Stimulated activated naive CD4-positive, alpha-beta T cell treated with Interleukin-2 at 50 U/mL for 16 hours (primary cell): ENCODE measurements at places on chromosomes 11 and 22.

- no peak for DNase-seq
Observed at GRCh38 chr11:6911948-6912347, 8.9 kb upstream of the OR2D3 start.

- no peak for DNase-seq
Observed at GRCh38 chr22:29700206-29700899, 19.4 kb upstream of the CABP7 start.

- DNase-seq = no peak
Observed at GRCh38 chr11:128715691-128716561, 22.1 kb downstream of the FLI1 start.

DNA sequence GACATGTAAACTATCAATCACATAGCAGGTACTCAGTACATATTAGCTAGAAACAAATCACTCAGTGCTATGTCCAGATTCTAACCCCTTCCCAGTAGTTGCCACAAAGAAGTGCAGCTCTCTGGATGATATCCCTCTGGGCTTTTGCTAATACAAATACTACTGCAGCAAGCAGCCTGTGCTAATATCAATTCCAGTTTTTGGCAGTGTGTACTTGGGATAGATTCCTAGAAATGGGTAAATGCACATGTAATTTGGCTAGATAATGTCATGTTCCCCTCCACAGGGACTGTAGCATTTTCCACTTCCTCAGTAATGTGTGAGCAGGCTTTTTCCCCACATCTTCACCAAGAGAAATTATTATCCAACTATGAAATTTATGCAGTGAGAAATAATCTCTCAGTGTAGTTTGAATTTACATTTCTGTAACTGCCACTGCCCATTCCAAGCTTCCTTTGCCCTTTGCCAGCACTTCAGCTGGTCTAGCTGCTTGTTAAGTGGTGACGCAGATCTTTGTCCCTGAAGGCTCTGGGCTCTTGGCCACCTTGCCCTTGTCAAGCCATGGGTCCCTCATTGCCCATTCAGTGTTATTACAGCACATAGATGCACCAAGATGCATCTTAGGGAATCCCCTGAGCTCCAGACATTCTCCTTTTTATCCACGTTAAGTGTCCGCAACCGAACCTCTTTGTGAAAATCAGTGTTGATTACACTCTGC lies 107.1 kb upstream of the CLPB start:
- DNase-seq = no peak

- DNase-seq = no peak
Observed at GRCh38 chr11:17544181-17544622, at the start of gene USH1C. USH1C (minus strand) TSS chr11:17544416; CDS start chr11:17544307, 109 bp downstream.

DNA sequence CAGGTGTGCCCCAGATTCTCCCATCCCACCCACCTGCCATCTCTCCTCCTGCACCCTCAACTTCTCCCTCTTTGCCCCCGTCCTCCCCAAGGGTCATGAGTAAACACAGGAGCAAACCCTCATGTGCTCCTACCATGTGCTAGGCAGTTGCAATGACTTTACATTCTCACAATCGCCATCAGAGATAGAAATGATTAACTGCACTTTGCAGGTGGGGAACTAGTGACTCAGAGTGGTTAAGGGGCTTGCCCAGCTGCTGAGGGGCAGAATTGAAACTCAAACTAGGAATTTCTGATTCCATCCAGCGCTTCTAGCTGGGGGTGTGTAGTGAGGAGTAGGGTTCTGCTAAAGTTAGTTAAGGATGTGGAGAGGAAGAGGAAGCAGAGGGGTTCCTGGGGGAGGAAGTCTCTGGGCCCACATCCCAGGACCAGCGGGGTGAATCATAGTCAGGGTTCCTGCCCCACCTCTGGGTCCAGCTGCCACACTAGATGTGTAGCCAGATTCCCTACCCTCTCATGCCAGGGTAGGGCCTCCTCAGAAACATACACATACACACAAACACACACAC lies 16.0 kb upstream of the PRG2 start:
- DNase-seq = peak; percentile 43

- DNase-seq = no peak
Observed at GRCh38 chr22:27019827-27020226, 362.4 kb downstream of the MIAT start.

- no peak for DNase-seq
Observed at GRCh38 chr11:12808519-12808918, 134.3 kb downstream of the TEAD1 start.

GRCh38 chr22:20738394-20739089 lies 35.4 kb upstream of the SERPIND1 start:
- DNase-seq = no peak

DNA sequence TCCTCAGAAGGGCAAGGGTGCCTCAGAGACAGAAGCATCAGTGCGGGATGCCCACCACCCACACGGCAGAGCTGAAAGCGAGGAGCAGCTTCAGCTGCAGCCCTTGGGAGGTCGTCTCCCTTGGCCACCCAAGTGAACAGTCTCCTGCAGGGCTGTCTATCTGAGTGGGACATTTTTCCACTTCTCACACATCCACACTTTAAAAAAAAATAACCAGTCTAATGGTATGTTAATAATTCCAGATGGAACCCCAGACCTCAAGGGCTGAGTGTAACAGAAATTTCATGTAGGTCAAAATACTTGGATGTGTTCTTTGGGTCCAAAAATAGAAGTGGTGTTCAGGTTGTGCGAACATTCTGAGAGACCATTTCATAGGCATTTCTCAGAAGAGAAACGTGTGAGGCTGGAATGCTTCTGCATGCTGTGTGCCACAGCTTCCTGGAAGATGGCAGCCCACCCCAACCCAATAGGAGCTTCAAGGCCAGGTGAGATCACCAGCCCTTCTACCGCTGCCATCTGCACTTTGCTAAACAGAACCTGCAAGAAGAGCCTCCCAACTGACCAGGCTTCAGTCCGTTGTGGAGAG lies 623.2 kb downstream of the OPCML start:
- DNase-seq = no peak

DNA sequence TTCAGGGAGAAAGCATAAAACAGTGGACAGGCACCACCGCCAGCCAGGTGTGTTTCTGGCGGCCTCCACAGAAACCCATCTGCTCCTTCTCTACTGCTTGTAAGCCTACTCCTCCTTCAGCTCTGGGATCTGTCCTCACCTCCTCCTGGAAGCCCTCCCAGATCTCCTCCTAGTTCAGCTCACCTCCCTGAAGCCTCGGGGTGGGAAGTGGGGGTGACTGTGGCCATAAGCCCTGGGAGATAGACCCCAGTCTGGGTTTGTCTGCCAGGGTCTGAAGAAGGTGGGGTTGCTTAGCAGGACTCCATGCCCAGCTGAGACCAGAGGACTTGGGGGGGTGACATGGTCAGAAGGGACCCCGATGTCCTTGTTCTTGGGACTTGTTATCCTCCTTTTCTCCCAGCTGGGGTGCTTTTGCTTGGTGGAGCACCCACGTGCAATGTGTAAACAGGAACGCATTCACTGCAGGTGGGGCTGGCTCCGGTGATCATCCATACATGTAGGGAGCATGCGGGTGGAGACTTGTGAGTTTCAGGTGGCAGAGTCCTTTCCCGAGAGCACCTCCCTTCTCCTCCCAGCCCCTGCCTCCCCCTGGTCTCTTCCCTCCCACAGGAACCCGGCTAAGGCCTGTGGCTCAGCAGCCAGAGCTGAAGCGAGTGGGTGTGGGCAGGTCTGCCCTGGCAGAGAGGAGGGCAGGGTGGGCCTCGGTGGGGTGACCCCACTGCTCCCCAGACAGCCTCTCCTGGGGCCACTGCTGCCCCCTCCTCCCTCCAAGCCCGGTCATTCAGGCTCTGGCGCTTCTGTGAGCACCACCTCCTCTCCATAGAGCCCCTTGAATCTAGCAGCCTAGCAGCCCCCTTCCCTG lies 25.9 kb downstream of the MRGPRG start:
- no peak for DNase-seq

DNA sequence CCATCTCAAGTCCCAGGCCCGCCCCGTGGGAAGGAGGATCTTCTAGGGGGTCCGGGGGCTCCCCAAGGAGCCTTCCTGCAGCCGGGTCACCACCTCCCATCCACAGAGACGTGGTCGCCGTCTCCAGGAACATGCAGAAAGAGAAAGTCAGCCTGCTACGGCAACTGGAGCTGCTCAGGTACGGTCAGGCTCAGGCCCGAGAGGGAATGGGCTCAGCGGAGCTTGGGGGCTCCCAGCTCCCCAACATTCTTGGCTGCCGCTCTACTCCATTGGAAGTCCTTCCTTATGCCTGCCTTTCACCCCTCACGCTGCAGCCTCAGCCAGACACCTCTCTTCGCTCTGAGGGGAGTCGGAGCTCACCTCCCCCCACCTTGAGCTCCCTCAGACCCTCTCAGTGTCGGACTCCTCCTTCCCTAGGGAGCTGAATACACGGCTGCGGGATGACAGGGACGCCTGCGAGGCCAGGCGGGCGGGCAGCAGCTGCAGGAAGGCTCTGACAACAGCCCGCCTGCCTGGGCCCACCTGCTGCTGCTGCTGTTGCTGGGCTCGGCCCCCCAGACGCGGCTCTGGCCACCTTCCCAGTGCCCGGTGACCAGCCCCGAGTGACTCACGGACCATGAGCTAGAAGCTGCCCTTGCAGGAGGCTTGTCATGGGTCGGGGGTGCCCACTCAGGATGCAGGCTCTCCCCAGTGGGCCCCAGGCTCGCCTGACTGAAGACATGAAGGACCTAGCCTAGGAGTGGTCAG lies 1.5 kb upstream of the CD151 start:
- DNase-seq = no peak

DNA sequence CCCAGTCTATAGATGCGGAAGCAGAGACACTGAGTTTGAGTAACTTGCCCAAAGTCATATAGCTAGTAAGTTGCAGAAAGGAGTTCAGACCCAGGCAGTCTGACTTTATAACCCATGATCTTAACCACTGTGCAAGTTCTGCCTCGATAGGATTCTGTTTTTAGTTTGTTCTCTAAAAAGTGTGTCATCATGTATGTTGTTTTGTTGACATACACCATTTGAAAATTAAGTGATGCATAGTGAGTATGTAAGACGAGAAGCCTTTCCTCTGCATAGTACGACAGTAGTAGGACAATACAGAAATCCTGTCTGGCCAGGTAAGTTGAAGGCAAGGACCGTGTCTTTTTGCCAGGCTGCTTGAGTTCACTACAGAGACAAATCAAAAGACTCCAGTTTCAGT lies 3.3 kb downstream of the ZC3H12C start:
- DNase-seq = no peak

GRCh38 chr11:2383852-2384804 lies 7.0 kb downstream of the CD81 start:
- peak; percentile 15 for DNase-seq

- no peak for DNase-seq
Observed at GRCh38 chr22:49326558-49326957, 501.1 kb downstream of the BRD1 start.

DNA sequence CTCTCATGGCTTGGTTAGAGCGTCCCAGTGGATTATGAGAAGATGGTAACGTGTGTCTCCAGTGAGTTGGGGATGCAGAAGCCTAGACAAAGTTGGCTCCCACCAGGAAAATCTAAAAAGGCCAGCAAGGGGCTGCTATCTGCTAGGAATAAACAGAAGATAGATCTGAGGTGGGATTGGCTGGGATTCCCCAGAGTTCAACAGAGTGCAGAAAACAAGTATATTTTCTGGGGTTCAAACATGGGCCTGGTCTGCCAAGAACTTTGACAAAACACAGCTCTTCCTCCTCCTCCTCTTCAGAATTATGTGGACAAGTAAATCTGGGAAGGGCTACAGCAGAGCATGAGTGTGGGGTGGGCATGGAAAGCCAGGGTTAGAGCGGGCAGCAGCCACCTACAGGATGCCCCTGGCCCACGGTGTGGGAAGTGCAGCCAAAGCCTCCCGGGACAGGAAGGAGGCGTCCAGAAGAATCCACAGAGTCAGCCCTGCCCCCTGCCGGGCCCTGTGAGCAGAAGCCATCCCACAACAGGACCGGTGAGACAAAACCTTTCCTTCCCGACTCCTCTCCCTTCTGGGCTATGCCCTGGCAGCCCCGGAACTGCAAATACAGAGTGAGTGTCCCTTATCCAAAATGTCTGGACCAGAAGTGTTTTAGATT lies 67.1 kb downstream of the CD82 start:
- DNase-seq = no peak

- DNase-seq = no peak
Observed at GRCh38 chr22:37805810-37806277, 1.9 kb upstream of the GCAT start.

GRCh38 chr22:48585916-48586798 lies 1241.5 kb downstream of the BRD1 start:
- DNase-seq = no peak

DNA sequence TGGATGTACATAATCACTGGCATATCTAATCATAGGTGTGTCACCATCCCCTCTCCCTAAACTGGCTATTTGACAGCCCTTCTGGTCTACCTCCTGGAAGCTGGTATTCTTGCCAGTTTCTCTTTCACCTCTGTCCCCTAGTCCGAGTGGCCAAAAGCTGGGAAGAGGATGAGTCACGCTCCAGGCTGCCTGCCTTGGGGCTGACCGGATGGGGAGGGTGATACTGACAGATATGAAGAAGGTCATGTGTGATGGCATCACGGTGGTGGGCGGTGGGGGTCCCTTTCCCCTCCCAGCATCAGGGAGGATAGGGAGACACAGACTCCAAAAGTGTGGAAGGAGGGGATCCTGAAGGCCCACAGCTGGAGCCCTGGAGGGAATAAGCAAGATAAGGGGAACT lies 4.8 kb downstream of the OAF start:
- DNase-seq = no peak

DNA sequence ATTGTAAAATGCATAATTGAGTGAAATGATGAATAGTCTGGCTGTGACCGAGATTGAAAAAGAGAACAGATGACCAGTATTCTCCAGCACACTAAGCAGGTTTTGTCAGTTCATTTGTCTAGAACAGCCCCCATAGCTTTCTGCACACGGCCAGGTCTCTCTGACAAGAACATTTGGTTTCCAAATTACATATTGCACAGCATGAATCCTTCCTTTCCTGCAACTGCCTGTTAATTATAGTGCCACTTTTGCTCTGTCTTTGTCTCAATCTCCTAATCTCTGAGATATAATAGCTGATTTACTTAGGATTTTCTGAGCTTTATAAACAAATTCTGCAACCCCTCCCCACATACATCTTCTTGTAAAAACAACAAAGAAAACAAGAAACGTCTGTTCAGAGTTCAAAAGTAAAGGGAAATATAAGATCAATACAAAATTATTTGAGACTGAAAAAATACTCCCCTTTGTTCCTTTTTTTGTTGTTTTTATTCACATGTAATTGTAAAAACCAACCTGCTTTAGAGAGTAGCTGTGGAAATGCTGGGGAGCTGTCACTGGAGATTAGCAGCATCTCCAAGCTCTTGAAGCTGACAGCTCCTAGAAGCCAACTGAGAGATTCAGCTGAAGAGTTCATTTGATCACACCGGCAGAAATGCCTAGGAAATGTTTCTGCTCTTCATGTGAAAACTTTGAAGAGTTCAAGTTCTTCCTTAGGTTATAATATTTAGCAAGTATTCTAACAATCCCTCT lies 998.1 kb downstream of the DLG2 start:
- DNase-seq = no peak
